ENCODE measurements at places on chromosomes 13 and 19. TPM values are rescaled to one million over a fixed set of nuclear protein-coding genes. Genes with fewer than 3 reads are reported as not detected.

Gene SIGLEC8
- not detected for total RNA-seq

Gene CIC
- 83.8 TPM for total RNA-seq

Gene PEPD
- total RNA-seq, result 30.5 TPM

Gene SAMD1
- total RNA-seq, result 76.1 TPM

Gene USE1
- 27.9 TPM for total RNA-seq

Gene CGB5
- total RNA-seq, result not detected

Gene ZNF296
- total RNA-seq, result 6.2 TPM

Gene LNX2
- total RNA-seq, result 7.6 TPM

Gene CEACAM16
- not detected for total RNA-seq

Gene MAG
- total RNA-seq, result 0.26 TPM

Gene PRODH2
- not detected for total RNA-seq

All from activated CD8-positive, alpha-beta T cell treated with anti-CD3 and anti-CD28 coated beads, Interleukin-2, amount 10 ng/mL, durations not matched to agents 7 days and 5 days (primary cell).